Activated T-helper 1 cell treated with anti-CD3 and anti-CD28 coated beads, Interleukin-12 subunit alpha, Interleukin-12 subunit beta, Interleukin-2, Interleukin-4 antibody, amounts not matched to agents 30 ng/mL and 10 ng/mL and 1 ng/mL, durations not matched to agents 14 hours and 24 hours and 36 hours (primary cell): ENCODE measurements at places on chromosomes 13 and 19. TPM values are rescaled to one million over a fixed set of nuclear protein-coding genes. Genes with fewer than 3 reads are reported as not detected.

DNA sequence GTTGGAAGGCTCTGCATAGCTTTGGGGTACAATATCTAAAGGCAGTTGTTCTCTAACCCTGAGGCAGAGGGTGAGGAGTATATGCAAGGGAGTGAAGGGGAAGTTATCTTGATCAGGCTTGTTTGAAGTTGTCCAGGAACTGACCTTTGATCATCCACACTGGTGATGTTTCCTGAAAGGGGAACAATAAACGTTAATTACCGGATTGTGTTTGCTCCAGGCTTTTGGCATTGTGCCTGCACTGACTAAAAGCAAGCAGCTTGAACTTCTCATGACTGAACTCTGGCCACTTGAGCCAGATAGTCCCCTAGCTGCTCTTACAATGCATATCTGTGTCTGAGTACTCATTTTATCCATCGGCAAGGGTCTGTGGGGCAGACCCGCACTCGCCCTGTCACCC lies 27.0 kb upstream of the ZNF726 start:
- no peak for DNase-seq

PSG7 gene
- not detected in 2 replicates for total RNA-seq

DNMT1 gene
- 411 and 425 TPM in 2 replicates for total RNA-seq

SRRM5 gene
- total RNA-seq = 0.10 and 0.13 TPM in 2 replicates

COL4A1 gene
- not detected in 2 replicates for total RNA-seq

GRCh38 chr19:14418856-14419105 lies 360 bp downstream of the DDX39A start:
- no peak for DNase-seq

- DNase-seq = no peak
Observed at GRCh38 chr13:98972059-98972458, 5.8 kb downstream of the DOCK9 start.

SHANK1 gene
- not detected in 2 replicates for total RNA-seq

GRCh38 chr13:27449936-27450828 lies at the start of gene MTIF3:
MTIF3 (minus strand) TSS chr13:27450564; CDS start chr13:27440448, 10,116 bp downstream.
- DNase-seq = peak; percentile 95

CABP5 gene
- total RNA-seq = not detected in 2 replicates

TEKTIP1 gene
- 1.4 and 1.7 TPM in 2 replicates for total RNA-seq

- peak; percentile 99 for DNase-seq
Observed at GRCh38 chr19:1905110-1905862, at the start of the genes ADAT3 and SCAMP4. ADAT3 (plus strand) TSS chr19:1905399; CDS start chr19:1912048, 6,649 bp downstream. SCAMP4 (plus strand) TSS chr19:1905399; CDS start chr19:1915020, 9,621 bp downstream.
